ENCODE measurements at places on chromosomes 11 and 22.

DNA sequence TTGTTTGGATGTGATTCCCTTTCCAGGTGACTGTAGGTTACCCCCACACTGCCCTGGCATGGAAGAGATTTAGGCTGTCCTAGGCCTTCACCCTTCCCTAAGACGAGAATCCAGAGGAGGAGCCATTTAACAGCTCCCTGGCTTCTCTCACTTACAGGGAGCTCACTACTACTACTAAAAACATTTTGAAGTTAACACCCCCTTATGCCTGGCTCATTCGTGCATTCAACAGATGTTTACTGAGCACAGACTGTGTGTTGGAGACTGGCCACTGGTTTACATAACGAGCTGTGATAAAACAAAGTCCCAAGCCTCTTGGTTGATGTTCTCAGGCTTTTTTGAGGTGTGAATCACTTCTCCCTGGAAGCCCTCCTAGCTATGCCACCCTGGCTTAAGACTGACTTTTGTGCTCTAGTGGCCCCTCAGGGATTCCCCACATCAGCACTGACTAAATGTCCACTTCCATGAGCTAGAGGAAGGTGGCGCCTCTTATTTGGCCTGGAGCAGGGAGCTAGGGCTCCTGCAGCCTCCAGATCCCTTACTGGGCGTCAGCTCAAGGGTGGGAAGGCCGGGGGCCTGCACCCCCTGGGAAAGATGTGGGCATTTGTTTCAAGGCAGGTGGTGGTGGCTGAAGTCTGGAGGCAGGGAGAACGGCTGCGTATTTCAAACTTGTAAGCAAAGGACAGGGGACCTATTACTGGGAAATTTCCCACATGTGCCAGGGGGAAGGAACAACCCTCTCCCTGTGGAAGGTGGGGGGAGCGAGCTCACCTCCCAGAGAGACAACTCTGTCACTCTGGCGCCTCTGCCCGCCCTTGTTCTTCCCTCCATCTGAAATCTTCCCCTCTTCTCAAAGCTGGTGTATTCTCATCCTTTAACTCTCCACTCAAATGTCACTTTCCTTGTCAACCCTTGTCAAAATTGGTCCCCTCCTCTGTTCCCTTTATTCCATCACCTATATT, 19.4 kb upstream of the MALAT1 start:
- DNase-seq: no peak

DNA sequence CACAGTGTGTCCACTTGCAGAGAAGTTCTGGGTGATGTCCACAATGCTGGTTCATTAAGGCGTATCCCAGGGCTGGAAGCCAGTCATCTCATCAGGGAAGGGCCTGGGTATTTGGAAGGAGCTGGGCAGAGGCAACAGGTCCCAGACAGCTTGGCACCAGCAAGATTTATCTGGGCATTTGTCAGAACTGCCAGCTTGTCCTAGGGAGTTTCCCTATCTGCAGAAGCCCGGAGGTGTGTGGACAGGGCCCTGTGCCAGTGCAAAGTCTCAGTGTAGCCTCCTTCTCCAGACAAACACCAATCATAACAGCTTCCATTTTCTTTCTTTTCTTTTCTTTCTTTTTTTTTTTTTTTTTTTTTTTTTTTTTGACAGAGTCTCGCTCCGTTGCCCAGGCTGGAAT, 125.3 kb upstream of the TIMP3 start:
- no peak for DNase-seq

DNA sequence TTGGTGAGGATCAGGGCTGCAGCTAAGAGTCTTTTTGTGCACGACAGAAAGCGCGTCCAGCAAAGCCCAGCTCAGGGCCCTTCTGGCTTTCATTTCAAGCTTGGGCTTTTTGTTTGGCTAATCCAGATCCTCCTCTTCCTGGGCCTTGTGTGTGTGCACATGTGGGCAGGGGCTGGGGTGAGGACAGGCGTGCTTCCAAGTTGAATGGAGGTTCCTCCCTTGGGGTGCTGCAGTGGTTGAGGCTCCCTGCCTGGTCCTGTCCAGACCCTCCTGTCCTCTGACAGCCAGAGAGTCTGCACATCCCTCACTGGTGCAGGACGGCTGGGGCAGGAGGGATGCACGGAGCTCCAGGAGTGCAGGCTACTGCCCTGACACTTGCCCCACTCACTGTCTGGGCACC, 62.0 kb upstream of the NECTIN1 start:
- DNase-seq: no peak

DNA sequence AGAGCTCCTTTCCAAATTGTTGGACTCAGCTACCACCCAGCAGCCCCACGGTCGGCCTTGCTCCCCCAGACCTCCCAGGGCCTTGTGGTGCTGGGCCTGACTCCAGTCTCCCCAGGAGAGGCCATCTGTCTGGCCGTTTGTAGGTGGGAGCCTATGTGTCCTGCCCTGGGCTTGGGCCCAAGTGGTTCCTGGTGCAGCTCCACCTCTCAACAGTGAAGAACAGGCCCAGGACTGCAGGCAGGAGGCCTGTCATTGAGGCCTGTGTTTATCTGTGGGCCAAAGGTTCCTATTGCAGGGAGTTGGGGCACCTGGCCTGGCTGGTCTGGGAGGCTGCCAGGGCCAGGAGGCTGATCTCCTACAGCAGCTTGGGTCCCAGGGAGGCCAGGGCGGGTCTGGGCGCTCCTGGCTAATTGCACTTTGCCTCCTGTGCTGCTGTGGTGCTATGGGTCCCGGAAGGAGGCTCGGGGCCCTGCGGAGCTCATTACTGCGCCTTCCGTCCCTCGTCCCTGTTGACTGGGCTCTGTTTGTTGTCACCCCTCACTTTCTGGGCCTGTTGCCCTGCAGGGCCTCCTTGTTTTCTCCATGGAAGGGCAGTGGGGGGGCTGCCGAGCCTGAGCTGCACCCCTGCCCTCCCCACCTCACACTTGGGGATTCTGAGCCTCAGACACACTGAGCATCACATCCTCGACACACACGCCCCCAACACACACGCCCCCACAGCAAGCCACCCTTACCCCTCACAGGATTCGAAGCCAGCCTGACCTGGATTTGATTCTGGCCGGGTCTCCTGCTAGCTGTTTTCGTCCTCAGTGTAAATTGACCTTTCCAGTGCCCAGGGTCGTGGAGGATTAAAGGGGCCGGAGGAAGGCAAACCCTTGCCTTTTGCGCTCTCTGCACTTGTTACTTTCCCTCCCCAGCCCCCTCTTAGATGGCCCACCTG, 6.8 kb upstream of the OMP start:
- DNase-seq: no peak

GRCh38 chr11:43573233-43573632, 107.3 kb upstream of the HSD17B12 start:
- DNase-seq: no peak

DNA sequence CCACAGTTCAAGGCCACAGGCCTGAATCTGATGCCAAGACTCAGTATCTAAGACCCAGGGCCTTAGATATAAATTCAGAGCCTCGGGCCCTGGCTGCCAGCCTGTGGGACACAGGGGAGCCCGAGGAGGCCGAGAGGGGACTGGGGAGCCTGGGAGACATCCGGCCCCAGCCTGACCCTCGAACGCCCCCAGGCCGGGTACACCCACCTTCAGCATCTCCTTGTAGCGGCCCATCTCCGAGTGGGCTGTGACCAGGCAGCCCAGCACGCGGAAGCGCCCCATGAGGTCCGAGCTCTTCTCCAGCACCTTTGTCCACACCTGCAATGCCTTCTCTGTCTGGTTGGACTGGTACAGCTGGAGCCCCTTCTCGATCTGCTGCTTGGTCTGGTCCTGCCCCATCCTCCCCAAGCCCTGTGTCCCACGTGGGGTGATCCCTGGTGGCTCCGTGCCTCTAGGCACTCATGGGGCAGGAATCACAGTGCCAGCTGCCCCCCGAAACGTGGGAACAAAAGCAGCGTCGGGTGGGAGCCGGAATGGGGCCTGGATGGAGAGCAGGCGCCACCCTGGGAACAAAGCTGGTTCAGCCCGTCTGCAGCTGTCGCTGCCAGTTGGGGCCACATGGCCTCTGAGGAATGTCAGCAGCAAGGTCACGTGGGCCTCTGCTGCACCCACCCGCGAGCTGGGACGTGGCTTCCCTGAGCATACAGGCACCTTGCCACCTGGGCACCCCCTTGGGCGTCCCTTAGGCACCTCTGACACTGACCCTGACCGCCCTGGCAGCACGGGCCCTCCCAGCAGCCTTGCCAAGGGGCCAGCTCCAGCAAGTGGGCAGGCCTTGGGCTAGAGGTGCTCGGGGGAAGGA, at the start of gene RAPSN:
Gene RAPSN, minus strand, starts transcription at position 571 of the 862 bp plus-strand sequence. Its CDS starts 172 bp downstream, at position 399.
- no peak for DNase-seq

DNA sequence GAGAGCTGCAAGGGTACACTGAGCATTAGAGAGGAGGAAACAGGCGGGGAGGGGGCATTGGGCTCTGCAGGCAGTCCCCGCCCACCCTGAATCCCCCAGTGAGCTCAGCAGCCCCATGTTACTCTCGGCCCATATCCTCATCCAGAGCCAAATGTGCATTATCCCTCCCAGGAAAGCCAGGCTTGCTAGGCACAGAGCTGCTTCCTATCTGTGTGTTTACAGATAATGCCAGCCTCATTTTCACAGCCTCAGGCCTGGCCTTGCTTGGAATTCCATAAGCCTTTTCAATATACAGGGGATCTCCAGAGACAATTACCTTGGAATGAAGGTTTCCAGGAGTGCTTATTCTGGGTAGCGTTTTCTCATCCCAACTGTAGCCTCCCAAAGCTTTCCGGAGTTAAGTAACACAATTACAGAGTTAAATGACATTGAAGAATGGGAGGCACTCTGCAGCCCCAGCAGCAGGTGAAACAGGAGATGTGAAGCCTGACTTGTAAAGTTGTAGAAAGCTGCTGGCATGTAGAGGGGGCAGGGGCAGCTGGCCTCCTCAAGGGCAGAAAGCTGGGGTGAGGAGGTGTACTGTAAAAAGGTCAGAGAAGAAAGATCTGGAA, 91.5 kb upstream of the TBCEL start:
- no peak for DNase-seq

- DNase-seq: no peak
These were observed 69.5 kb downstream of the AMBRA1 start for GRCh38 chr11:46524201-46524770.

DNA sequence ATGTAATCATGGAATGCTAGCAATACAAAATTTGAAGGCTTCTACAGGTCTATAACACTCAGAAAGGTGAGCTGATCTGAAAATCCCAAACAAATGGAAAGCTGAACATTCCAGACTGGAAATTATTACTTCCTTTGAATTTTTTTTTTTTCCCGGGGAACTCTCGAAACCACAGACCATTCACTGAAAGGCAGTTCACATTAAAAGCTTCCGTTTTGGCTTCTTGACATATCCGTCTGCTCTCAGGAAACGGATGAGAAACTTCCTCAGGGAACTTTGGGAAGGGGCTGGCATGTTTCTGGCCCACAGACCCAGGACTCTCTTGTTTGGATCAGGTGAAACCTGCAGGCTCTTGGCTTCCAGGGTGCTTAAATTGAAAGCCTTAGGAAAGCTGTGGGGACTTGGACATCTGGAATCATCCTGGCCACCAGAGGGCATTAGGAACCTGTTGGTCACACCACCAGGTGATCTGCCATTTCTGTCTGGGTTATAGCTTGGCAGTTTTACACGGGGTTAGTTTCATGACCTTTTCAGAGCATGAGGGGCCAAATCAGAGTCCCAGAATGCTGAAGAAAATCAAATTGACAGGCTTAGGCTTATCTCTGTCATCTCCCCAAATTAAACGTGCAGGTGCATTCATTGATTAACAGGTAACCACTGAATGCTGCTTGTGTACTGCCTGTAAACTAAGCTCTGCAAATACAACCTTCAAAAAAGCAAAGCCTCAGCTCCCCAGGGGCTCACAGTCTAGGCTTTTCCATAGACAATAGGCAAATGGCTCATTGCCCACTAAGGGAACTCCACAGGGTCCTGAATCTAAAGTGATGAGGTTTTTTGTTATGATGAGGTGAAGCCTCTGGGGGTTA, 22.7 kb upstream of the GRAMD1B start:
- DNase-seq: peak; percentile 29

- DNase-seq: no peak
These were observed 972 bp upstream of the TSSC4 start for GRCh38 chr11:2399488-2400068.

GRCh38 chr22:41288245-41288946, 2.4 kb upstream of the RANGAP1 start:
- peak; percentile 59 for DNase-seq

DNA sequence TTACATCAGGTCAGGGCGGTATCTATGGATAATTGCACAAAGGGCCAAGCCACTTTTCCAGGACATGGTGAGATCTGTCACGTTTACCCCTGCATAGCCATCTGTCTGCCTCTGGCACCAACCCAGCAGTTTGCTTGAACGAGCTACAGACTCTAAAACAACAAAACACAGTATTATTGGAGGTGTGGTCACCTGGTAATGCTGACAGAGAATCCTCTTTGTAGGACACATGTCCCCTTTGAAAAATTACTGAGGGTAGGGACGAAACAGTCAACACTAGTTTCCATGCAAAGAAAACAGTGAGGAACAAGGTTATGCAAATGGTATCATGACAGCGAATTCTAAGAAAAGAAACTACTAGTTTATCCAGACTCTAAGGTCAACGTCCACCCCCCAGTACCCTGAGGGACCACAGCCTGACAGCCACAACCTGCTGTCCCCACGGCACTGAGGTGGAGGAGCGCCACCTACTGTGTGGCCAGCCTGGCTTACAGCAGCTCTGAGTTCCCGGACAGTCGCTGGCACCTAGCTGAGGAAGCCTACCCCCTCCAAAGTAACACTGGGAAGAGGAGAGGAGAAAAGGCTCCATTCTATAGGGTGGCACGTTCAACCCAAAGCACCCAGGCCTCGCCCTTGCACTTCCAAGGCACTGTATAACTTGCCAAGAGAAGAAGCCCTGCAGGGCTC, 117.4 kb upstream of the BID start:
- no peak for DNase-seq

- no peak for DNase-seq
These were observed 149.4 kb downstream of the SNX19 start for GRCh38 chr11:130766650-130767565.

- DNase-seq: no peak
These were observed 5.5 kb downstream of the PLET1 start for GRCh38 chr11:112255067-112255720.
